Glutamatergic neuron (in vitro differentiated cells): ENCODE measurements at places on chromosomes 4 and X.
A peak's percentile ranks its signal among the peaks of the same experiment; 100 is the strongest.

GRCh38 chr4:94325835-94326234 is 16.8 kb downstream of the HPGDS start:
- DNase-seq: no peak

- no peak for DNase-seq
Observed at GRCh38 chrX:120302434-120302833, 8.8 kb downstream of the TMEM255A start.

GRCh38 chrX:151970027-151970426 is 4.4 kb downstream of the GABRE start:
- DNase-seq: no peak

- no peak for DNase-seq
Observed at GRCh38 chrX:47484885-47485284, 1.9 kb upstream of the ZNF41 start.

GRCh38 chr4:110122201-110122600 is 76.2 kb downstream of the ELOVL6 start:
- DNase-seq: no peak

GRCh38 chrX:70001269-70001668 is 48.5 kb downstream of the AWAT2 start:
- no peak for DNase-seq

DNA sequence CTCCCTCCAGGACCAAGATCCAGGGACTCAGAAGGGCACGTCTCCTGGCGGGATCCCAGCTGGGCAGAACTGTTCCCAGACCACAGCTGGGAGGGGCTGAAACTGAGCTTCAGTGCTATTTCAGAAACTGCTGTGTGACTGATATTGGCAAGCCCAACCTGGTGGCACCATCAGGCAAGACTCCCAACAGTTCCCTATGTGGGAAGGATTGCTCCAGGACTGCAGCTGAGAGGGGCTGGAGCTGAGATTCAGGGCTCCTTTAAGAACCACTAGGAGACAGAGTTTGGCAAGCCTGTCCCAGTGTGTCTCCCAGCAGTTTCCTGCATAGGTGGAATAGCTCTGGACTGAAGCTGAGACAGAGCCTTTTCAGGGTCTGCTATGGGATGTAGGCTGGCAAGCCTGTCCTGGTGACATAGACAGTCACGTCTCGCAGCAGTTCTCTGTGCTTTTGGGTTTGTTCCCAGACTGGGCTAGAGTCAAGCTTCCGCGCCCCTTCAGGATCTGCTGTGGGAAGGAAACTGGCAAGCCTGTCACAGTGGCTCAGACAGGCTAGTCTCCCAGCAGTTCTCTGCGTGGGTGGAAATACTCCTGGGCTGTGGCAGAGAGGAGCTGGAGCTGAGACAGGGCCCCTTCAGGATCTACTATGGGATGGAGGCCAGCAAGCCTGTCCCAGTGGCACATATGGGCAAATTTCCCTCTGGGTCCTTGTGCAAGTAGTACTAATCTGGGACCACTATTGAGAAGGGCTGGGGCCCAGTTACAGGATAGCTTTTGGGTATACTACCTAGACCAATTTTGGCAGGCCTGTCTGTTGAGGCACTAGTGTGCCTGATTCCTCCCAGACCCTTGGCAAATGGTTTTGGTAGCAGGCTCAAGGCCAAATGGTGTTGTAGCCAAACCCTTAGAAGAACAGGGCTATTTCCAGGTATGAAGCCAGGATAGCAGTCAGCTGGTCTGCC is 20.2 kb upstream of the MED14 start:
- DNase-seq: no peak

DNA sequence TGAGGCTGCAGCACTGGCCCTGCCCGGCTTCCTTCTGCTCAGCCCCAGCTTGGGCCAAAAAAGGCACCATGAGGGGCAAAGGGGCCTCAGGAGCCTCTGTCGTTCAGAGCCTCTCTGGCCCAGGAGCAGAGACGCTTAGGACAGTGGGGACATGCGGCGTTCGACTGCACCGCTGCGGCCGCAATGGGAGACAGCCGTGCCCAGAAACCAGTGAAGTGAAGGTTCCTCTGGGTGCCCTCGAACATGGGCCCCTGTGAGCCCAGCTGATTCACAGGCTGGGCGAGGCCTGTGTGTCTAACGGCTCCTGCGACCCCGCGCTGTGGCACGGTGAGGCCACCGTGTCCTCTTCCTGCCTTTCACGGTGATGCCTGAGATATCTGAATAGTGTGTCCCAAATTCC is 235.0 kb downstream of the AFAP1 start:
- DNase-seq: no peak

- DNase-seq: no peak
Observed at GRCh38 chrX:106284431-106285025, 116.4 kb downstream of the PWWP3B start.

GRCh38 chr4:7632971-7633370 is 198.2 kb upstream of the PSAPL1 start:
- DNase-seq: no peak

DNA sequence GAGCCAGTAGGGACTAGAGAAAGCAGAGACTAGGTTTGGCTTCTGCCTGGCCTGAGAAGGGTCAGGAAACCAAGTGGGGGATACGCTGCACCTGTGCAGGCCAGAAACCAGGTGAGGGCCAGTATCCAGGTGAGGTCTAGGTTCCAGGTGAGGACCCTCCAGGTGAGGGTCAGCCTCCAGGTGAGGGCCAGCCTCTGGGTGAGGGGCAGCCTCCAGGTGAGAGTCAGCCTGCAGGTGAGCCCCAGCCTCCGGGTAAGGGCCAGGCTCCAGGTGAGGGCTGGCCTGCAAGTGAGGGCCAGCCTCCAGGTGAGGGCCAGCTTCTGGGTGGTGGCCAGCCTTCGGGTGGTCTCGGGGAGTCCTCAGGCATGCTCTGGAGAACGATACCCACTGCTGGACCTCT is 238.8 kb downstream of the USP46 start:
- DNase-seq: no peak

GRCh38 chr4:166498546-166498945 is 625.5 kb downstream of the TLL1 start:
- DNase-seq: no peak

- DNase-seq: no peak
Observed at GRCh38 chrX:56569378-56570057, 6.1 kb downstream of the UBQLN2 start.

DNA sequence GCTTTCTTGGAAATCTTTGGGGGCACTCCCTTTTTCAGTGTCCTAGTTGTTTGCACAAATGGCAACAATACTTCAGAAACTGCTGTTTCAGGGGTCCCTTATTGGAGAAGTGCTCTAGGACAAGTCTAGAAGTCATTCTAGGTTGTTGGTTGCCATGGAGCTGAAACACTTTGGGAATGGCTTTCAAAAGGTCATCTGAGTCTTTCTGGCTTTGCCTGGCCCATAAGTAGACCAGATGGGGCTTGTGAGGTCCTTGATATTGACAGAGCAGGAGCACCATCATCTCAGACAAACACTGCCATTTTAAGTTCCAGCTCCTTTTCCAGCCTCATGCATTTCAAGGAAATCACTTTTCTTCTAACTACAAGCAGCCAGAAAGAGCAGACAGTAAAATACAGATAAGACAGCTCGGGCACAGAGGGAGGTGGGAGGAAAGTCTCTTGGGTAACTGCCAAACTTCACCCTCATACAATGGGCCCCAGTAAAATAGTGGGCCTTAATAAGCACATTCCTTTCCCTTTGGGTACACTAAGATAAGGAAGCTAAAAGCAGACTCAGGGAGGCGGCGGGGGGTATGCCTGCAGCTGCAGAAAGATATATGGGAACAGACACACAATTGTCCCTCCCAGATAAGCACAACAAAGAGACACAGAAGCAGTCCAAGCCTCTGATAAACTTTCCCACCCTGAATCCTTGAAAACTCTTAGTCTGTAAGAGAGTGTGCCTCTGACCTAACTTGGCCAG is 8.5 kb upstream of the NXF3 start:
- DNase-seq: no peak

DNA sequence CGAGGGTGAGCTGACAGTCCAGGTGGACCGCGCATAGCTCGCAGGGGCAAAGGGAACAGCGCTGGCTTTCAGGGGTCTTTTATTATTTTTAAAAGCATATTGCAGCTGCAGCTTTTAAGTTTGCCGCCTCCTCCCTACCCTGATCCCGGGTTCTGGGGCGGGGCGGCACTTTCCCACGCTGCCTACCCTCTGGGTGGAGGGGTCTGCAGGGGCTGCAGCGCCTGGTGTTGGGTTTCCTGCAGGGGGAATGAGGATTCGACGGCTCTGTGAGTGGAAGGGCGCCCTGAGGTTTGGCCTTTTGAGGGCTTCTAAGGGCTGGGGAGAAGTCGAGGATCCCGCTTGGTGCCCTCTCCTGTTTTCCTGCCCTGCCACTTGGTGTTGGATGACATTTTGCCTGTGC is 80.7 kb upstream of the SCML1 start:
- no peak for DNase-seq

GRCh38 chr4:33226133-33226532 is 2506.0 kb downstream of the PCDH7 start:
- no peak for DNase-seq

GRCh38 chrX:40579141-40579540 is 1.6 kb upstream of the ATP6AP2 start:
- no peak for DNase-seq

GRCh38 chr4:53777244-53777984 is 186.1 kb upstream of the LNX1 start:
- no peak for DNase-seq

GRCh38 chr4:118589471-118590055 is 95.6 kb upstream of the METTL14 start:
- DNase-seq: no peak

DNA sequence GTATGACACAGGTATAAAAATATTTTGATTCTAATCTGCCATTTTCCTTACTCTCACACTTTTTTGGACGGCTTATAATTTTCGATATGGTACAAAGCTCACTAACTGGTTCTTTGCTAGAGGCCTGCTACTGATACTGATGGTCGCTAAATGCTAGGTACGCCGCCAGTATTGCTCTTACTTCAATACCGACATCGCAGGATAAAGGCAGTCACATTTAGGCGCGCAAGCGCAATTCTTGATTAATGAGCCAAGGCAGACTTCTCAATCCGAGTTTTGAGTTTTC is 557 bp upstream of the USP38 start:
- DNase-seq: no peak

DNA sequence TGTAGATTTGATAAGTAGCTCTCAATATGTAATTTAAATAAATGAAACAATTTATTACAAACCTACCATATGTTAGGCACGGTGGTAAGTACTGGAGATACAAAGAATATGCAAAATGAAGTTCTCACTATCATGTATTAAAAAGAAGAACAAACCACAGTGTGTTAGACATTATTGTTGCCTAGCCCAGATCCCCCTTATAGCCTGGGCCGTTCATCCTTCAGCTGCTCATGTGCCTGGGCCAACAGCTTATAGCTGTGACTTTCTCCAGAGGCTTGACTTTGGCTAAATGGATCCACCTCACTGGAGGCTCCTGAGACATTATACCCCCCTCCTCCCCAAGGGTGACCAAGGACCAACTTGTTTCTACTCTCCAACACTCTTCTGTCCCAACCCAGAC is 29.8 kb upstream of the CCNG2 start:
- DNase-seq: no peak

DNA sequence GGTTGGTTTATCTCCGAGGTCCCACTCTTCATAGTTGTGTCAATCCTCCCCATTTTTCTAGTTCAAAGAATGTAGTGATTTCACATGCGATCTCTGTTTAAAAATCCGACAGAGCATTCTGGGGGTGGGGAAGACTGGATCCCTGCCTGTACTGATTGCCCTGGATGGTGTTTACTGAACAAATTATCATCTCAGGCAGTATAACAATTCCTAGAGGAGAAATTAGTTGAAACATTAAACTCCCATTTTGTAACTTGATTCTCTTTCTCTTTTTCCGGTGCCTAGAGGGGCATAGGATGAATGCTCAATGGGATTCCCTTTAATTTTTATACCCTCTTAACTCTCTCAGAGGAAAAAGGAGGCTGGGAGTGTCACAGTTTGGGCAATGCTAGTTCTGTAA is 10.0 kb upstream of the CWH43 start:
- no peak for DNase-seq

DNA sequence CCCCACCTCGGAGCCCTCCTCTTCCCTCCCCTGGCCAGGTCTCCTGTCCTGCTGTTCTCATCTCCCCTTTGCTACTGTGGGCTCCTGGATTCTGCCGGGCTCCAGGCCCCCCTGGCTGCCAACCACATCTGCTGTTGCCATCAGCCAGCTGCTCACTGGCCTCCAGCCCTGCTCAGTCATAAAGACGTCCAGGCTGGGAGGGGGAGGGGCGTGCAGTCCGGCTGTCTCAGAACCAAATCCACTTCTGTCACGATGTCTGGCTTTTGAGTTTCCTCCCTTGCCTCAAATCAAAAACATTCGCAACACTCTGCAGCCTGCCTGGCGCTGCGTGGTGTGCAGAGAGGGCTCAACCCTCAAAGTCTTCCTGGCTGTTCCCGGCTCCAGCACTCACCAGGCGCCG is 7.1 kb downstream of the RASL11B start:
- DNase-seq: peak; percentile 88

DNA sequence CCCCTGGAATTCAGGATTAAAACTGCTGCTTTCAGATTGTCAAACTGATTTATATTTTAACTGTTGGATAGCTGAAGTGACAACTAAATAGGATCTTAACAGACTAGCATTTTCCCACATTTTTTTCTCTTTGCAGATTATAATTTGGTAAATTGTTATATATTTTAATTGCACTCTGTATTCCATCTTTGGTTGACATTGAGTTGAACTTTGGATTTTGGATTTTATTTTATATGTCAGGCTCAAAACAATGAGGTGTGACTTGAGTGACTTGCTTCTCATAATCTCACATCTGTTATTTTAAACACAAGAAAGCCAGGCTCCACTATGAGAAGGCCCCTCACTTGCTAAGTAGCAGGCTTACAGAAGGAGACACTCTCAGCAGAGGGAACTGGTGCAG is 38.1 kb downstream of the NAA11 start:
- no peak for DNase-seq

DNA sequence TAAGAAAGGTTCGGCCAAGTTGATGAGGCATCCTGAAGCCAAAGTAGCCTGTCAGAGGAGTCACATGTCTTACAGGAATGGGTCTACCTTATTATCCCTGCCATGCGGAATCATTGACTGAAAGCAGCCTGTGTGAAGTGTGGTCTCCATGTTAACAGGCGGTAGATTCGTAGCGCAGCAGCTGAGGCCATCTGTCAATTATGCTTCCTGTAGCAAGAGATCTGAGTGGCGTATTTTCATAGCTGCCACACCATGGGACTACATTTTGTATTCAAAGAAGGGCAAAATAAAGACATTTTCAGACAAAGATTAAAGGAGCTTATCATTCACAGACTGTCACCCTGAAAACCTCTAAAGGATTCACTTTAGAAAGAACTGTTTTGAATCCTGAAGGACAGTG is 11.2 kb upstream of the MED14 start:
- DNase-seq: peak; percentile 49

GRCh38 chr4:8794491-8794890 is 77.1 kb downstream of the HMX1 start:
- no peak for DNase-seq
